ENCODE measurements at places on chromosomes 5 and 9.

- peak; percentile 5 for DNase-seq
Measured at GRCh38 chr5:61933787-61934626, 372.0 kb upstream of the KIF2A start.

GRCh38 chr5:135024956-135025729 is 8.9 kb downstream of the PITX1 start:
- no peak for DNase-seq

DNA sequence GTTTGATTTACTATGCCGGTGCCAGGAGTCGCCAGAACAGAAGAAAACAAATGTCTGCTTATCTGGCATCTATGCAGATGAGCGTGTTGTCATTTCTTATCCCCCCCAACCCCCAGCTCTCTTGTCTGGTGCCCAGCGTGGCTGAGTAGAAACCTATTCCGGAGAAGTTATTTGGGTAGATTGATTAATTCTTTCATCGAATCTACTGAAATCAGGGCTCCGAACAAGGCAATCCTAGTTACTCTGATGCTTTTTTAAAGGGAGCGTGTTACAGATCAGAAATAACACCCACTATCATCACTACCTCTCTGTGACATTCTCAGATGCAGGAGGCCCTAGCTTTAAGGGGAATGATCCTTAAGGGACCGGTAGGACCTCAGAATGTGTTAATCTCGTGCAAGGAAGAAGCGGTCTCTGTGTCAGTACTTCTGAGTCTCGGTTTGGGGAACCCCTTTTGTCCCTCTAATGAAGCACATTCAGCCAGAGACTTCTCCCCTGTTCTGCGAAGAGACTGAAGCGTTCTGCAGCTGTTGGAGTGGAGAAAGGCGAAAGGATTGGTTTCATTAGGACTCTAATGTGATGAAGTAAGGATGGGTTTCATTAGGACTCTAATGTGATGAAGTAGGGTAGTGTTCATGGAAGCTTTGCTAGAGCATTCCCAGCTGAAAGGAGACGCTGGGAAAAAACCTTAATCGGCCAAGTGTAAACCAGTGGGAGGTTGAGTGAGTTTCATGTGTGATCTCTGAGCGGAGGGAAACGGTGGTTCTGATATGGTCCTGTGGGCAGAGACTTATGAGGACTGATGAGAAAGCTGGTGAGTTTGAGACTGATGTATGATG is 1.5 kb downstream of the PIP5K1B start:
- no peak for DNase-seq

DNA sequence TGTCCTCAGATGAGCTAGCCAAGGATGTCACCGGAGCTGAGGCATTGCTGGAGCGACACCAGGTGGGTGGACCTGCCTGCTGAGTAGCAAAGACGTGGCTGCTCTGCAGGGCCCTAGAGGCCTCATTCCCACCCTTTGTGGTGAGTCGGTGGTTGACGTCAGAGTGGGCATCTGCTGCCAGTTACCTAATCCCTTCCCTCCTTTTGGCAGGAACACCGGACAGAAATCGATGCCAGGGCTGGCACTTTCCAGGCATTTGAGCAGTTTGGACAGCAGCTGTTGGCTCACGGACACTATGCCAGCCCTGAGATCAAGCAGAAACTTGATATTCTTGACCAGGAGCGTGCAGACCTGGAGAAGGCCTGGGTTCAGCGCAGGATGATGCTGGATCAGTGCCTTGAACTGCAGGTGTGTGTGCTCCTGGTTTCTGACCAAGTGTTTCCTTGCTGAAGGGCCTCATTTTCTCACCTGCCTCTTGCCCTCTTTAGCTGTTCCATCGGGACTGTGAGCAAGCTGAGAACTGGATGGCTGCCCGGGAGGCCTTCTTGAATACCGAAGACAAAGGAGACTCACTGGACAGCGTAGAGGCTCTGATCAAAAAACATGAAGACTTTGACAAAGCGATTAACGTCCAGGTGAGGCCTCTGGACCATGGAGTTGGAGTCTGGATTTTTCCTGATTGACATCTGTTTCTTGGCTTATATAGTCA is 48.9 kb downstream of the DYNC2I2 start:
- peak; percentile 100 for DNase-seq

GRCh38 chr9:118463419-118463818 is 759.2 kb downstream of the TLR4 start:
- no peak for DNase-seq

GRCh38 chr5:172213126-172213525 is 19.2 kb downstream of the EFCAB9 start:
- DNase-seq = no peak

- DNase-seq = no peak
Measured at GRCh38 chr5:139284295-139284694, 9.2 kb upstream of the MATR3 start.

DNA sequence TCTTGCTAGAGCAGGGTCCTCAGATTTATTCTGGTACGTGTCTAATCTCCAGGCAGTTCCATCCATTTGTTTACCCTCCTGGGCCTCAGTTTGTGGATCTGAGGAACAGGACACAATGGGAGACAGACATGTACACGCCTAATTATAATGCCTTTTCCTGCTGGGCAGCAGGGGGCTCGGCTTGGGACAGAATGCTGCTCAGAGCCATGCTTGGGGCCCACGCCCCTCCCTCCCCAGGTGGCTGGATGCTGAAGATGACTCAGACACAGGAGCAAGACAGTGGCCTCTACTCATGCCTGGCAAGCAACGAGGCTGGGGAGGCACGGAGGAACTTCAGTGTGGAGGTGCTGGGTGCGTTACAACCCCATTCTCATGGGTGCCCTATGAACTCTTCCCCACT is 72.7 kb upstream of the ASS1 start:
- DNase-seq = no peak

GRCh38 chr9:33128570-33128969 is 38.6 kb downstream of the B4GALT1 start:
- DNase-seq = no peak

GRCh38 chr5:43191740-43192557 is at the start of gene NIM1K:
TSS of gene NIM1K (plus strand) at chr5:43192225. CDS start at chr5:43245776, 53,551 bp downstream.
- DNase-seq = peak; percentile 31

GRCh38 chr5:101517795-101518194 is 614.7 kb upstream of the ST8SIA4 start:
- no peak for DNase-seq

- no peak for DNase-seq
Measured at GRCh38 chr5:145937432-145938250, 1.3 kb downstream of the SH3RF2 start.

DNA sequence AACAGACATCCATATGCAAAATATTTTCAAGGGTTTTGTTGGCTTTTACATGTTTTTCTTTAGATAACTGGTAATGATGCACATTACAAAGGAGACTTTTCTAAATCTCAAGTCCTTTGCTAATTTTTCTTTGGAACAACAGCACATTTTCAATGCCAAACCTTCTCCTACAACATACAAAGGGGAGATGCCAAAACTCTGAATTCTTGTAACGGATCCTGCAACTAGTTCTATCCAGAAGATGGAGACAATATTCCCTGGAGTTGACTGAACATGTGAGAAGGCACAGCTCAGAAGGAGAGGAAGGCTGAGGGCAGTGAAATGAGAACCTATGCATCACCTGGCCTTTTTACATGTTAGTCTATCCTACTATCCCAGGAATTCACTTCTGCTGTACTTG is 21.0 kb downstream of the DNAJA1 start:
- DNase-seq = no peak

GRCh38 chr5:89015409-89015808 is 132.4 kb upstream of the MEF2C start:
- DNase-seq = no peak

- no peak for DNase-seq
Measured at GRCh38 chr5:93072831-93073459, 508.1 kb downstream of the NR2F1-AS1 start.

DNA sequence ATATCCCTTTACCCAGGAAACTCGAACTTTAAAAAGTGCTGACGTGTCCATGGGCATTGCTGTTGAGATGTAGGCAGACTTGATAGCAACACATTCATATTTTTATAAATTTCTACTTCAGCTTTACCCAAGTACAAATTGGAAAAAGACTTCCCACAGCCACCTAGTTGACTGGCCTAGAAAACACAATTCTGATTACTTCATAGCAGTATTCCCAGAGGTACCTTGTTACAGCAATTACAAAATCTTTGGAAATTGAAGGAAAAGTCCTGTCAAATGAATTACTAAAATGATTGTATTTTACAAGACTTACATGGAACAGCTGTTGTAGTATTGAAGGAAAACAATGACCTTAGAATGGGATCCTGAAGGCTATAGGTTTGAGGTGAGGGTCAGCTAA is 130.7 kb upstream of the NREP start:
- no peak for DNase-seq

DNA sequence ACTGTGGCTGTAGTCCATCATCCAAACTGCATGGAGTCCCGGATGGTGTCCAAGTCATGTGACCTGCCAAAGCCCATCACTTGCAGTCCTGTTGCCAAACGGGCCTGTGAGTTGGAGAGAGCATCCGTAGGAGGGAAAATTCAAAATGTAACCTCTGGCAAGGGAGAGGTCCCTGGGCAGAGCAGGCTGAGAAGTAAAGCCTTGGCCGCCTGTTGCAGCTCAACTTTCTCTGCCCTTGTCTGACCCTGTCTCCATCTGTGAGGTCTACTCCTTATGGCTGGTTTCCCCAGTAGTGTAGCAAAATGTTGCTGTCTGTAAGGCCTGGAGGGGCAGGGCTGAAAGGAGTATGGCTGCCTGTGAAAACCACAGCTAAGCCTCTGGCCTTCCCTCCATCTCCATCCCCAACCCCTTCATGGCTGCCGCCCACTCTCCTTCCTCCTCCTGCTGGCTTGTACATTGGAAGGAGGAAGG is 163.5 kb downstream of the SEMA6A start:
- DNase-seq = no peak

- DNase-seq = no peak
Measured at GRCh38 chr5:150155258-150156026, at the start of gene PDGFRB. TSS of gene PDGFRB (minus strand) at chr5:150155845. CDS start at chr5:150137047, 18,798 bp downstream.

GRCh38 chr5:179137643-179138567 is 77.7 kb downstream of the ZNF354C start:
- no peak for DNase-seq
